ENCODE measurements at places on chromosomes 2 and 18.

GRCh38 chr2:64982932-64983331 is 6.3 kb upstream of the SLC1A4 start:
- no peak for DNase-seq

- DNase-seq, result peak; percentile 22
Observed at GRCh38 chr2:17851731-17852585, 26.5 kb upstream of the KCNS3 start.

DNA sequence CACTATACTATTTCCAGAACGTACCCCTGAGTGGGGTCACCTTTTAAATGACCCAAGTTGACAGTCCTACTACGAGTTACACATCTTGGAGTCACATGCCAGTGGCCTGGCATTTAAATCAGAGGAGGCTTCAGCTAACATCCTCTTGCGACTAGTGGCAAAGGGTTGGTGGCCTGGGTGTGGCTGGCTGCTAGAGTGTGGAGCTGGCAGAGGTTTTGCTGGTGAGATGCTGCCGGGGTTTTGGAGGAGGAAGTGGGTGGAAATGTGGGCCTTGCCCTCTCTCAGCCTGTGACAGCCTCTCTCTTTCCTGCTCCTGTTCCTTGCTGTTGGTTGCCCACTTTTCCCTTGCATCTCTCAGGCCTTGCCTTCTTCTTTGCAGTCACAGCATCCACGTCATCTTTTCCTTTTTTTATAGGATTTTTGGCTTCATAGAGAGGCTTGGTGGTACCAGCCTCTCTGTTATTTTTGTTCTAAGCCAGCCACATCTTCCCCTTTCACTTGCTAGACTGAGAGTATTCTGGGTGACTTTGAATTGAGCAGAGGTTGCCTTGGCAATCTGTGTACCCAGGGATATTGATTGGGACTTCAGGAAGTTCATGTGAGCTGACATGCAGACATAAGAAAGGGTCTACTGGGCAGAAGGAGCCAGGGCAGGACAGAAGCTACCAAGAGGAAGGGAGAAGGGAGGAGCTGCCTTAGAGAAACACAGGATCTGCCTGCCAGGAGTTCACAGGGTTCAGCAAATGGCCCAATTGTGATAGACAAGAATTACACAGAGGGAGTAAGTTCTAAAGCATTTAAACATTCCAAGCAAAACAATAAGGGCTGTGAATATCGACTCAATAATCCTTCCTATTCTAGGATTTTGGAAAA is 55.4 kb downstream of the CDC42EP3 start:
- no peak for DNase-seq

DNA sequence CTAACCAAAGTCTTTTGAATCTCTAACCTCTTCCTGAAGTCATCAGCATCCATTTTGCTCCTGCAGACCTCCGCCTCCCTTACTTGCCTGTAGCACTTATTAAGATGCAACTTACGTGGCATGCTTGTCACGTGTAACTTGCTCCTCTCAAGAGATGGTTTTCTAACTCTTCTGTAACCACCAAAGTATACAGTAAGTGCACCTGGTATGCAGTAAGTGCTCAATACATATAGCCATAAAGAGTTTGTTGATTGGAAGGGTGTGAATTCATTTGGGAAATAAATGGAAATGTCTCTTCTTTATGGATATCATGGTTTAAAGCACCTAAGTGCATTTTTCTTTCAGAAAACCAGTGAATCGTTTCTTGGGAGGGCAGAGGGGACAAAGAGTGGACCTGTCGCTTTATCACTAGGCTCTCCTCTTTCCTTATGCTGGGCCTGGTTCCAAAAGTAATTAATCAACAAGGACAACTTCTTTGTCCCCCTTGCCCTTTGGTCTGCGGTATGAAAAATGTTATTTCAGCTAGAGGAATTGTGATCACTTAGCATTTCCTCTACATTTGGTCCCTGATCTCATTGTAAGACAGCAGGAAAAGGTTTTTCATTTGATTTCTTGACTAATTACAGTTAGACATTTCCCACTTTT is 370.0 kb upstream of the SPRED2 start:
- DNase-seq, result no peak

DNA sequence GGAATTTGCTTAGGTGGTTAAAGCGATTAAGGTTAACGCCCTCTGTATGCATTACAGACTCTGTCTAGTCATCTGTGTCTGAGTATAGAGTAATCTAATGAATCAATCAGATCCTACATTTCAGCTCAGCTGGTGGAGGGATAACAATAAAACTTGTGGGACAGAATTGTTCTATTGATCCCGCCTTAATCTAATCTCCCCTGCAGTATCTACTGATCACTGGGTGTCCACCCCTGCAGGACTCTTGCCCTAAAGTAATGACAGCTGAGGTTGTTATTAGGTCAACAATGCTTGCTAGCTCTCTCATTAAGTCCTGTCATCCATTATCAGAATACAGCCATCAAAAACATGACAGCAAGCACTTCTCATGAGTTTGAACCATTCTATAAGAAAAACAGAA is 462.6 kb upstream of the TMEFF2 start:
- DNase-seq, result no peak

DNA sequence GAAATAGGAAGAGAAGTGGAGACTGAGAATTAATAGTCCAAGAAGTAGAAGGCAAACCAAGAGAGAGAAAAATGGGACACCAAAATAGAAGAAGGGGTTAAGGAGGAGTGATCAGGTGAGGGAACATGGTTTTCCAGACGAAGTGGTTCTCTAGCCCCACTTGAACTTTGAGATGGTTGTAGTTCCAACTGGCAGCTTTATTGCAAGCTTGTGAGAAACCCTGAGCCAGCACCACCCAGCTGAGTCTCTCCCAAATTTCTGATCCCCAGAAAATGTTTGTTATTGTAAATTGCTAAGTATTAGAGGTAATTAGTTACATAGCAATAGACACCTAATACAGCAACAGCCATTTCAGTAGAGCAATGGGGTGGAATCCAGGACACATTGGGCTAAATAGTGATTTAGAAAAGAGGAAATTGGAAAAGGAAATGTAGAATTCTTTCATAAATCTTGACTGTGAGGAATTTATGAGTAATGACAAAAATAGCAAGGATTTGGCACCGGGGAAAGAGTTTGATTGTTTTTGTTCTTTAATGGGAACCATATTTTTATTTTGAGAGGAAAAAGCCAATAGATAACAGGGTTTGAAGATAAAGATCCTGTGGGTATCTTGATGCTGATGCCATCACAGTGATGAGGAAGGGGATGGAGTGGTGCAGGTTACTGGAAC is 62.1 kb upstream of the XDH start:
- DNase-seq, result no peak

DNA sequence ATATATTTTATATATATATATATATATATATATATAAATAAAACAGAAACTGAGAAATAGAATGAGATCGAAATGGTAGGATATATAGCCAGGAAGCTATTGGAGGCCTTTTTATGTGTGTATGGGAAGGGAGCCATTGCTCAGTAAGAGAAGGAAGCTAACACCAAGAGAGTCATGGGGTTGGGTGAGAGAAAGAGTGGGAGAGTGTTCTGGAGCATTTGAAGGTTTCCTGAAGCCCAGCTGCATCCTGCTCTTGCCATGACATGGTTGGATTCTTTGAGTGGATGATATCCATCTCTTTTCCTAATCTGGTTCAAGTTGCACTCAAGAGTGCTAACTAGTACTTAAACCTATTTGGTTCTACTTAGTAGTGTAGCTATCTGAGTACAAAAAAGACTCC is 282.3 kb downstream of the DYSF start:
- no peak for DNase-seq

DNA sequence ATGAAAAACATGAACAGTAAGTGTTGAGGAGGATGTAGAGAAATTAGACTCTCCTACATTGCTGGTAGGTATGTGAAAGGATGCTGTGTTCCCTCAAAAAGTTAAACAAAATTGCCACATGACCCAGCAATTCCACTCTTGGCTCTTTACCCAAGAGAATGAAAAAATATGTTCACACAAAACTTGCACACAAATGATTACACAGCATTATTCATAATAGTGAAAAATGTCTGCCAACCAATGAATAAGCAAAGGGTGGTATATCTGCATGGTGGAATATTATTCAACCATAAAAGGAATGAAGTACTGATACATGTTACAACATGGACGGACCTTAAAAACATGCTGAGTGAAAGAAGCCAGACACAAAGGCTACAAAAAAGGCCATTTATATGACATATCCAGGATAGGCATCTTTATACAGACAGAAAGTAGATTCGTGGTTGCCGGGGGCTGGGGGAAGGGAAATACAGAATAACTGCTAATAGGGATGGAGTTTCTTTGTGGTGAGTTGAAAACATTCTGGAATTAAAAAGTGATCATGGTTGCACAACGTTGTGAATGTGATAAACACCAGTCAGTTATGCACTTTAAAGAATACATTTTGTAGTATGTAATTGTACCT is 85.4 kb upstream of the MYO3B start:
- no peak for DNase-seq

- no peak for DNase-seq
Observed at GRCh38 chr2:150219861-150220260, 267.6 kb downstream of the RND3 start.

GRCh38 chr2:55365303-55365702 is 54.4 kb downstream of the CCDC88A start:
- no peak for DNase-seq

DNA sequence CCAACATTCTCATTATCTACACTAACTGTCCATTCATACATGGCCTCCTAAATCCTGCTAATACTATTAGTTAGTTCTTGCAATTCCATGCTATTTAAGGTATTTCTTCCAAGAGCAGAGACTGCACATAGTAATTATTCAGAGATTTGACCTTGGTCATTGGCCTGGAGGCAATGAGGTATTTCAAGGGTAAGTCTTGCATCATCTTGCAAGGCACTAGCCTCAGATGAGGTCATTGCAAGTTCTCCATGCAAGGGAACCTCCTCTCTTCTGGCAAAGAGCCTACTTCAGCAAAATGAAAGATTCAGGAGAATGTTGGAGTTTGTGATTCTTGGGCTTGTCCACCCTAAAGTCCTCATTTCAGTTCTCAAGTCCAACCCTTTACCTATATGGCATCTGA is 48.5 kb upstream of the IKZF2 start:
- DNase-seq, result no peak

DNA sequence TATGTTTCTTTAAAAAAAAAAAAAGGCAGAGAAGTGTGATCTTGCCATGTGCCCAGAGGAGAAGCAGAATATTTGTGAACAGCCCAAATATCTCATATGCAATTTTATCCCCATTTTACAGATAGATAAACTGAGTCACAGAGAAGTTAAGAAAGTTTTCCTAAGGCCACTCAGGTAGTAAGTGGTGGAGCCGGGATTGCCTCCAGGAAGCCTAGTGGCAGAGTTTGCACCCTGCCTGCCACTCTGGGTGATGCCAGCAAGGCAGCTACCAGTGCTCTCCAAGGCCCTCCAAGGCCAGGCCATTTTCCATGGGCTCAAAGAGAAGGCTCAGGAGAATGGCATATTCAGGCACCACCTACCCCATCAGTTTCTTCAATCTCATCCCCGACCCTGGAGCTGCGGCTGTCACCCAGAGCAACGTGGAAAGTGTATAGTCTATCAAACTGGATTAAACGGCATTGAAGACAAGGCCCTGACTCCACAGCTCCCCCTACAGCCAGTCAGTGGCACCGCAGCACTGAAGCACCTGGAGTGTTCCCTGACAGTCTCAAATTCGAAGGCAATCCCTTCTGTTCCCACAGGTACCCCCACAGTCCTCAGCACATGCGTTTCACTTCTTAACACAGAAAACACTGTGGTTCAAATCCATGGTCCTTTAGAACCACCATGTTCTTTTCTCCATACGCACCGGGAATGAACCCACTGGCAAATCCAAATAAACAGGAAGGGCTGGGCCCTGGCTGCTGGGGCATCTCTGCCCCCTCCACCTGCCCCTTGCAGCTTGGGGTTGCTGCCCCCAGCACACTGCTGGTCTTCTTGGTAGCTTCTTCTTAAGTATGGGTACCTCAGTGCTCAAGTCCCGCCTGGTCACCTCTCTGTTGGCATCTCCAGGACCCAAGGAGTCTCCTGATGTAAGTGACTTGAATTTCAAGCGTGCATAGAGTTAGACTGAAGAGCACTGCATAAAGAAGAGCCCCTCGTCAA is 175.3 kb downstream of the INHBB start:
- DNase-seq, result no peak

- no peak for DNase-seq
Observed at GRCh38 chr2:101360232-101360631, 27.1 kb downstream of the CREG2 start.

- no peak for DNase-seq
Observed at GRCh38 chr2:200003444-200003843, 48.1 kb downstream of the MAIP1 start.

- no peak for DNase-seq
Observed at GRCh38 chr2:95374921-95375471, 27.5 kb upstream of the FAHD2A start.

- DNase-seq, result no peak
Observed at GRCh38 chr2:238261718-238262375, 22.0 kb upstream of the HES6 start.

- DNase-seq, result no peak
Observed at GRCh38 chr2:102826904-102827303, 65.1 kb downstream of the TMEM182 start.

All from spinal cord (tissue), 10 donors.